HEK293T (cell line): ENCODE measurements at places on chromosomes 13 and 19.

DNA sequence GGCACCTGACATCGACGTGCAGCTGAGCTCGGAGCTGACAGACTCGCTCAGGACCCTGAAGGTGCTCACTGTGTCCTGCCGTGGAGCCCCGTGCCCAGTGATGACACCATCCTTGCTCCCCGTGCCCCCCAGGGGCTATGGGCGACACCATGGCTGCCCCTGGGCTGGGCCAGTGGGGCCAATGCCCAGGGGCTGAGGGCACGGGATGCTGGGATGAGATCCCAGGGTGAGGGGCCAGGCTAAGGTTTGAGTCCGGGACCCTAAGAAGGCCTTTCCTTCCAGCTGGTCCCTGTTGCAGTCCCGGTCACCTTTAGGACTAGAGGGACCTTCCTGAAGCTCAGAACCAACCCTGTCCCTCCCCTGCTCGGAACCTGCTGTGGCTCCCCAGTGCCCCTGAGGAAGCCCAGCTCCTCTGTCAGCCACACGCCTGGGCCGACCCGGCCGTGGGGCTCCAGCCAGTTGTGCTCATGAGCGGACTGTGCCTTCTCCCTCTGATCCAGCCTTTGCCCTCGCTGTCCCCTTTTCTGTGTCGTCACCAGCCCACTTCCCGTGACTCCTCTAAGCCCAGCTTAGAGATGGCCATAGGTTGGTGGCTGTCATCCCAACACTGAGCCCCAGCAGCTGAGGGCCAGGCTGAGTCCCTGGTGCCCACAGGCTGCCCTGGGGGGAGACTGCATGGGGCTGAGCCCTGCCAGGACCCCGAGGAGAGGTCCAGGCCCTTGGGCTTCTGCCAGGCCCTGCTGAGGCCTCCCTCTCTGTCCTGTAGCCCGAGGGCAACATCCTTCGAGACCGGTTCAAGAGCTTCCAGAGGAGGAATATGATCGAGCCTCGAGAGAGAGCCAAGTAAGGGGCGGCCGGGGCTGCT, 10.6 kb downstream of the NOP53 start:
- DNase-seq: no peak

GRCh38 chr13:73684286-73684685, 449.9 kb downstream of the KLF12 start:
- no peak for DNase-seq

GRCh38 chr13:113150550-113151365, 7.7 kb upstream of the PROZ start:
- no peak for DNase-seq

GRCh38 chr19:47305309-47305751, 4.3 kb upstream of the C5AR1 start:
- peak; percentile 84 for DNase-seq

DNA sequence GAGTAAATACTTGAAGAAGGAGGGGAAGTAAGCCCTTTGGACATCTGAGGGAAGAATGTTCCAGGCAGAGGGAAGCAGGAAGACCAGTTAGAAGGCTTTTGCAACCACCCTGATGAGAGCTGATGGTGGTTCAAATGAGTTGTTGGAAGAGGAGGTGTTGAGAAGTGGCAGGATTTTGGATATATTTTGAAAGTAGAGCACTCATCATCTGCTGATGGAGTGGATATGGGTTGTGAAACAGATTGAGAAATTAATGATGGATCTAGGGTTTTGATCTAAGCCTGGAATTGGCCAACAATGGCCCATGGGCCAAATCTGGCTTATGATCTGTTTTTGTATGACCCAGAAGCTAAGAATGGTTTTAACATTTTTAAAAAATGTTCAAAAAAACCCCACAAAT, 230.7 kb downstream of the NDFIP2 start:
- no peak for DNase-seq

- no peak for DNase-seq
Measured at GRCh38 chr13:30576528-30576927, 41.2 kb upstream of the USPL1 start.

DNA sequence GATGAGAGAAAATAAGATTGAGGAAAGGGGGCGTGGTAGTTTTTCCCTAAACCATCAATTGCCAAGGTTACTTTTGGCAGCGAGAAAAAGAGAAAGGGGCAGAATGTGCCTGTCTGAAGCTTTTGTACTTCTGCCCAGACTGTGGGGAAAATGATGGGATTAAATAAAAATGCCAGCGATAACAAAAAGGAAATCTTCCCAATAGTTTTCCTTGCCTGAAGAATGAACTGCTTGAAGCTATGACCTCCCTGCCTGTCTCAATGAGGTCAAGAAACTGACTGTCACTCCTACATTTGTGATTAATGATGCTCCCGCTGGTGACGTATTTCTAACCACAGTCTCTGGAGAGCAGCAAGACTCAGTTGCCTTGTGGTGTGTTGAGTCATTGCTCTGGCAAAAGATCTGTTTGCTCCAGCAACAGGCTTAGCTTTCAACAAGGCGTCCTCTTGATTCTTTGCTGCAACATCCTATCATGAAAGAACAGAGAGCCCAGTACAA, 1051.5 kb downstream of the DIAPH3 start:
- DNase-seq: no peak

- no peak for DNase-seq
Measured at GRCh38 chr19:10655457-10656312, 1.5 kb downstream of the ILF3 start.

DNA sequence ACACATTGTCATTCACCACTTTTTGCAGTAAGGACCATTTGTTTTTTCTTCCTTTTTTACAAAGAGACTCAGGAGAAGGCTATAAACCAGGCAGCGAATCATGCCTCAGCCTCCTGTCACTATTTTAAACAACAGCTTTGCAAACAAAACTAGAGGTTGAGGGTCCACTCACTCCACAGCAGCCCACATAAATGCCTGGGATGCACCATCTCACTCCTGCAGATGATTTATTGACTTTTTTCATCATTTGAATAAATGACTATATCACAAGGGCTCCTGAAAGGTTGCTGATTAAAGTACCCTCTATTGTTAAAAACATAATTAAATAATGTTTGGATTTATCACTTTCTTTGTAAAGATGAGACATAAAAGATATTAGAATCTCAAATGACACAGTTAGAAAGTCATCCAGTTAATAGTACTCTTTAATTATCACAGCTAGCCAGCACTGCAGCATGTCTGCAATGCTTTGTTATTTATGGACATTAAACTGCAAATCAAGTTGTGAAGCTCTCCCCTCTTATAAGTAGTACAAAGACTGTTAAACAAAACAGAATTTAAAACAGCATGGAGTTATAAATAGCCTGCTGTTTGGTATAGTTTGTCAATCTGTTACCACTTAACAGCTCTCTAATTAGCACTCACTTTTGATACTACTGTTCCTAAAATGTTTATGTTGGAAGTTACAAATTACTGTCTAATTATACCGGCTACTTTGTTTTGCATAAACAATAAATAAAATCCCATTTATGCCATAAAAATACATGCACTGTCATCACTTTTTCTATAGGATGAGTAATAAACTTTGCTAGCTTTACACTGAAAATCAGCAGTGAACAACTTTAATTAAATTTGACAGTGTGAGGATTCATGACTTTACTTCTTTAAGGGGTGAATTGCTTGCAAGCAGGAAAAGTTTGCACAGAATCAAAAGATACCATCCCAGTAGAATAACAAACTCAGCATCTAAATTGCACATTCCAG, 853.2 kb downstream of the UQCRFS1 start:
- DNase-seq: no peak

GRCh38 chr13:102558029-102558428, 38.8 kb upstream of the TPP2 start:
- no peak for DNase-seq

DNA sequence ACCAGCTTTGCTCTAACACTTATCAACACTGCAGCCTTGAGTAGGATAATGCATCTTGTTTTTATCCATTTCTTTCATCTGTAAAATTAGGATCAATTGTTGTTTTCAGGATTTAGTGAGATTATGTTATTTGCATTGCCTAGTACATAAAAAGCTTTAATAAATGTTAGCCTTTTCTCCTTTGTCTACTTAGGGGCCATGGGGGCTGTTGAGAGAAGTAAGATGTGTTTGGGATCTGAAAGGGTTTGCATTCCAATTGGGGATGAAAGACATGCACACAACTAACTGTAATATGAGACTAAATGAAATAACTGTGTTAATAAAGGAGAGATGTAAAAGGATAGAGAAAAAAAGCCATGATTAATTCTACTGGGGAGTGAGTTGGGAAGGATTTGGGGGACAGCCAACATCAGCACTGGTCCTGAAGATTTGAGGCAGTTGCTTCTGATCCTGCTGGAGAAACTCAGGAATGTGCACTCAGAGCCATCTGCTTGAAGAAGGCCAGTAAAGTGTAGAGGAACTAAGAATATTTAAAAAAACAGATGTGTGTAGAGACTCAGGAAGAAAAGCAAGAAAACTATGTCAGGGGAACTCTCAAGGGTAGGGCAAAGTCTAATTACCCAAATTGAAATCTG, 236.3 kb downstream of the OLFM4 start:
- DNase-seq: no peak

DNA sequence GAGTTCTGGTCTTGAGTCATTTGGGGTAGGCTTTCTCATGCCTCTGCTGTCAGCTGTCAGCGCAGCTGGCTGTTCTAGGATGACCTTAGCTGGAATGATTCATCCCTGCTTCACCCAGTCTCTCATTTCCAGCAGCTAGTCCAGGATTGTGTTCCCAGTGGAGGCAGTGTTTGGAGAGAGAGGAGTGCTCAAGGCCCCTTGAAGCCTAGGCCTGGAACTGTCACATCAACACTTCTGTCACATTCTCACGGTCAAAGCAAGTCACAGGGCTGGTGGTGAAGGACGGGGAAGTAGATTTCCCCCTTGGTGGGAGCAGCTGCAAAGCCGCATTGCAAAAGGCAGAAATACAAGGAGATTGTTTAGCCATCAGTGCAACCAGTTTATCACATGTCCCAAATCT, 15.2 kb downstream of the TPT1 start:
- DNase-seq: no peak

DNA sequence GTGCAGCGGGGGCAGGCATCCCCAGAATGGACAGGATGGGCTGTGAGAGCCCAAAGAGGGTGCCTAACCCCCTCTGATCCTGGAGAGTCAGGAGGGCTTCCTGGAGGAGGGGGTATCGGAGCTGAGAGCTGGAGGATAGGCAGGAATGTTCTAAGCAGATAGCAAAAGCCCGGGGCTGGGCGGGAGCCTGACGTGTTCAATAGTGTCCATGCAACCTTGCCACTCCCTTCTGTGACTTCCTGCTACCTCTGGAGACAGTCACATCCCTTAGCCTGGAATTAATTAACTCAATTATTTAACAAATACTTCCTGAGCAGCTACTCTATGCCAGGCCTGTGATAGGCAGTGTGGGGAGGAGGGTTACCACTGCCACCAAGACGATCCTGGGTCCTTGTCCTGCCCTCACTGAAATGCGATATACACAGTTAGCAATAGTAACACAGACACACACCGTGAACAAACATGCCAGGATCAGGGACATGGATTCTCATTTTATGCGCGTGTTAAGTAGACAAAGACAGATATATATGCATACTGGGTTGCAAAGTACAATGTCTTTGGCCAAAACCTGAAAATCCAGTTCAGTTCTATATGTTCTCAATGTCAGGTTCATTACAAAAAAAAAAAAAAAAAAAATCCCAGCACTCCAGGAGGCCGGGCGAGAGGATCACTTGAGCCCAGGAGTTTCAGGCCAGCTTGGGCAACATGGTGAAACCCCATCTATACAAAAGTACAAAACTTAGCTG, 10.7 kb downstream of the AP2S1 start:
- no peak for DNase-seq

DNA sequence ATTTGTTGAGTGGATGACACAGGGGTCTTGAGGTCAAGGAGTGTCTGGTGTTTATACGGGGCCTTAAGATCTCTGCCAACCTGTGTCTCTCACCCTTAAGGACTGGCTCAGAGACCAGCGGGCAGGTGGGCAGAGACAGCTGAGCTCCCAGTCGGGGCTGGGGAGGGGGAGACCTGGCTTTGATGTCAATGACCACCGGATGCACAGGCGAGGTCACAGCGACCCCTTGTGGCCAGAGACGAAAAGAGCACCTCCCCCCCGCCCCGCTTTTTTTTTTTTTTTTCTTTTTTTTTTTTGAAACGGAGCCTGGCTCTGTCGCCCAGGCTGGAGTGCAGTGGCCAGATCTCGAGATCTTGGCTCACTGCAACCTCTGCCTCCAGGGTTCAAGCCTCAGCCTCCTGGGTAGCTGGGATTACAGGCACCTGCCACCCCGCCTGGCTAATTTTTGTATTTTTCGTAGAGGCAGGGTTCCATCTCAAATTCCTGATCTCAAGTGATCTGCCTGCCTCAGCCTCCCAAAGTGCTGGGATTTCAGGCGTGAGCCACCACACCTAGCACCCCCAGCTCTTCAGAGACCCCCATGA, 12.1 kb upstream of the KLK14 start:
- peak; percentile 71 for DNase-seq

DNA sequence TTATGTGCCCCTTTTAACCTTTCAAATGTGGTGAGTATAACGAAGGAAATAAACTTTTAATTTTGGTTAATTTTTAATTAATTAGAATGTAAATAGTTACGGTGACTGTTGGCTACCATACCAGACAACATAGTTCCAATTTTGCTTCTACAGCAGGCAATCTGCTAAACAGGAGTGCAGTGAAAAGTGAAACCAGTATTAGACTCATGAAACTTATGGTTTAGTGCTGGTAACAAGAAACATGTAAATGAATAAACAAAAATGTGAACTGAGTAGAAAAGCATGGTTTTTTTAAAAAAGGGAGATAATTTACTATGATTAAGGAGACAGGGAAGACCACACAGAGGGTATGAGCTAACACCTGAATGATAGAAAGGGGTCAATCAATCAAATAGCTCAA, 478.4 kb downstream of the PCDH9 start:
- no peak for DNase-seq

GRCh38 chr19:2923510-2923909, 21.3 kb downstream of the ZNF77 start:
- DNase-seq: no peak

GRCh38 chr19:1259876-1260748, 9.0 kb upstream of the CIRBP start:
- DNase-seq: no peak

GRCh38 chr13:110047496-110047895, 259.5 kb downstream of the COL4A1 start:
- DNase-seq: no peak
